ENCODE measurements at places on chromosomes 6 and 20.

DNA sequence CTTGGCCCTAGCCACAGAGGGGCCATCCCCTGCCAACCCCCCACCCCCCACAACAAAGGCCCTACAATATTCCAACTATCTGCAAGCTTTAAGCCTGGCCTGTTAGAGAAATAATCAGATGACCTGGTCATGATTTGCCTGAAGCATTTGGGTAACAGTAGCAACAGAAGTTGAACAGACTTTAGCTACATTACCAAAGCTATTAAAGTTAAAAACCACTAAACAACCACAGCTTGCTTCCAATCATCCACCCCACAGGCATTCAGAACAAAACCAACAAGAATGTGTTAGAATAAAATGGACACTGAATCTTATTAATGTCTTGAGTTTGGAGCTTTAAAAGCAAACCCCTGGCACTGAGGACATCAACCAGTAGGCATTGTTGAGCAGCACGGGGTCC is 250.9 kb downstream of the LRFN2 start:
- no peak for DNase-seq

DNA sequence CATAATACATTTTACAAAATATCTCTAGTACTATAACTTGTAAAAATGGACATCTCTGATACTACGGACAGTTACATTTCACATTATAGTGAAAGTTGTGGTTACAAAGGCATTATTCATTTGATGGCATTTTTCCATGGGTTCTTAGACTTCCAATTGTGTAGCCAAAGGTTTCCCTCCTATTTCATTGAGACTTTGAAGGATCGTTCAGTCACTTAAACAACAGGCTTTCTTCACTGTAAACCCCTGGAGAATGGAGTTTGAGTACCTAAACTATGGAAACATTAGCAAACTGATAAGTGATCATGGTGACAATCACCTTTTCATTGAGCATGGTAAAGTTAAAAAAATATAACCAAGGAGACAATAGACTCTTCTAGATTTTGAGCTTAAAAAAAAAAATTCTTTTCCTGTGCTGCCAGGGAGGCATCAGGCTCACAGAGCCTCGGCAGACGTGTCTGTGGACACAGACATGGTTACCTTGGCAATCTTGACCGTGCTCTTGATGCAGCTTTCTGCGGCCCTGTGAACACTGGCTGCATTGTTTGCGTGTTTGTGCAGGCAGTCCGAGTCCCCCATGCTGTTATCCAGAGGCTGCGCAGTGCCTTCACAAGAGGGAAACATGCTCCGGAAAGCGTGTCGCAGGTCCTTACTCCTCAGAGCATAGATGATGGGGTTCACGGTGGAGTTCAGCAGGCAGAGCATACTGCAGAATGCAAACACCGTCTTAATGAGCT is 22.6 kb downstream of the CNR1 start:
- no peak for DNase-seq

- DNase-seq: no peak
These were observed 88.8 kb downstream of the TAF4 start for GRCh38 chr20:61976644-61977418.

- peak; percentile 77 for DNase-seq
These were observed 85.5 kb upstream of the NT5E start for GRCh38 chr6:85364344-85364743.

- DNase-seq: no peak
These were observed 5.3 kb upstream of the PCK1 start for GRCh38 chr20:57555457-57556184.

GRCh38 chr6:92122746-92123145 is 1296.6 kb downstream of the EPHA7 start:
- no peak for DNase-seq

DNA sequence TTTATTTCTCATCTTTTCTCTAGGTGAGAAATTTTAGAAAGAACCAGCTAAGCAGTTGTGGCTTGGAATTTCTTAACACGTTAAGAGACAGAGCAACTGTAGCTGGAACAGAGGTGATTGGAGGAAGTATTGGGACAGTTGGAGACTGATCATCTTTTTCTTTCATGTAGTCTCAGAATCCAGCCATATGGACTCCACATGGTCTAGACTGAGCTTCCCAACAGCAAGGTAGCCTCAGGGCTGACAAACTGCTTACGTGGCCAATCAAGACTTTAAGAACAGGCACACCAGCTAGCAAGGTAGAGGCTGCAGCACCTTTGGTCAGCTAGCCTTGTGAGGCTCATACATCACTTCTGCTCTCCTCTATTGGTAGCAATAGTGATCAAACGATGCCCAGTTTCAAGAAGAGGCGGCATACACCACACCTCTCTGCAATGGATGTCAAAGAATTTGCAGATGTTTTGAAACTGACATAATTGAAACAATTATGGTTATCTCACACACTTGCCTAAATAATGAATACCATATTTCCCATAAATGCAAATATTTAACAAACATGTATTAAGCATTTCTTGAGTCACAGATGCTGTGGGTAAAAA is 590.5 kb upstream of the SLC35B3 start:
- DNase-seq: peak; percentile 24

DNA sequence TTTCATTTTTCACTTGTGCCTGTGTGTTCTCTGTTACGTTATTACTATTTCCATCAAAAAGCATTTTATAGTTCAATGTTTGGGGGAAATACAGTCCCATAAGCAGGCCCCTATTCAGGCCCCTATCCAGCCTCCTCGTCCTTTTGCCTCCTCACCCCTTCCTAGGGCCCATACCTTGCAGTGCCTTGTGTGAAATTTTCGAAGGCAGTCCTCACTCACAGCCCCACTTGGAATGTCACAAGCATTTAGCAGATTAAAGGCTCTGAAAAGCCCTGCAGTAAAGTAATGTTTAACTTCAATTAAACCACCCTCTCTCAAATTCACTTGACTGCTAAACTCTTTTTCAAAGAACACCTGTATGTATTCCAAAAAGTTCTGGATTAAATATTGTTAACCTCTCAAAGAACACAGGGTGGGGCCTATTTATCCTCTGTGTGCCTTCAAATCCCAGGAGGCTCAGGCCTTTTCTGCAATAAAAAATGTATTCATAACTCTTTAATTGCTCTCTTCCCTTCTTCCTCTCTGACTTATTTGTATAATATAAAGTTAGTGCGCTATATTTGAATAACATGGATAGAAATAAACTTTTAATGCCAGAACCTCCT is 202.5 kb downstream of the FOXA2 start:
- no peak for DNase-seq

GRCh38 chr6:34094474-34095135 is 51.3 kb downstream of the GRM4 start:
- DNase-seq: no peak

DNA sequence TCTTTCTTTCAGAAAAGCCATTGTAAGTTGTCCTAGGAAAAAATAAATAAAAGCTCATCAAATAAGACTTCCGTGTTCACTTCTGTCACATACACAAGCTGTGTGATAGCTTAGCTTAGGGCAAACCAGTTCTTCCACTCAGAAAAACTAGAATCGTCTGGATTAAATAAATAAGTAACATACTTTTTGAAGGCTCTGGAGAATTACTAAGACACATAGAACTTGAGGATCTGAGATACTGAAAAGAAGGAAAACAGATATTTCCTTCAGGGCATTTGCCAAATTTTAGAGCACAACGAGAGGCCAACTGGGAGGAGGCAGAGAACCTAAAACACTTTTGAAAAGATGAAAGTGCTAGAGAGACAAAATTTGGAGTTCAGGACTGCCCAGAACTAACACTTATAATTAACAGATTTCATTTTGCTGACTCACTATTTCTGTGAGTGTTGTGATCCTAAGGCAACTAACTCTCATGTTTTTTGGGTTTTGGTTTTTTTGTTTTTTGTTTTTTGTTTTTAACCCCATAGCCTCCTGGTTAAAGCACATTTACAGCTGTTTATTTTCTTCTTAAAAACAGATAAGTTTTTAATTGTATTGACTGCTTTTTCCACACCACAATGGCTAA is 38.7 kb upstream of the THEMIS start:
- peak; percentile 49 for DNase-seq

DNA sequence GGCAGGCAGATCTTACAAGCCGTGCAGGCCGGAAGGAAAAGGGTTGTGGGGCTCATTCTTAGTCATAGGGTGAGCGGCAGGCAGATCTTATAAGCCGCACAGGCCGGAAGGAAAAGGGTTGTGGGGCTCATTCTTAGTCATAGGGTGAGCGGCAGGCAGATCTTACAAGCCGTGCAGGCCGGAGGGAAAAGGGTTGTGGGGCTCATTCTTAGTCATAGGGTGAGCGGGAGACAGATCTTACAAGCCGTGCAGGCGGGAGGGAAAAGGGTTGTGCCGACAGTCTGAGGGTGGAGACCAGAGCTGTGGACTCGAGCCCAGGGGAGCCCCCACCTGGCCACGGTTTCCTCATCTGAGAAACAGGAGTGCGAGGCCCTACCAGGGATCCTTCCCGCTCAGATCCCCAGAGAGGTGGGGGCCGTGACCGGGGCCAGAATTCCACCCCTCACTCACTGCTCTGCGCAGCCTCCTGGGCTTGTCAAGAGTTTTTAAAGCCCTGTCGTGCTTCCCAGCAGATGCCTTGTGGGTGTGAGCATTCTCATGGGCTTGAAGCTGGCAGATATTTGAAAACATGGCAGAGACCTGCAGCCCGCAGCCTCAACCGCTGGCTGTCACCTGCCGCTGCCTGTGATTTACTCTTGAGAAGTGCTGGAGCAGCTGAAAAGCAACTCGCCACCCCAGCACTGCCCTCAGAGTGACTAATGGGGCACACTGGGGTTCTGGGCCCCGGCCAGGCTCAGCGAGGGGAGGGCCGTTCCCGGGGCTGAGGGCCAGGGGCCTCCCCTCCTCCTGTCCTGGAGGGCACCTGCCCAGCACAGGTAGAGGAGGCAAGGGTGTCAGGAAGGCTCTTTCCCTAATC is 31.9 kb downstream of the NTSR1 start:
- peak; percentile 91 for DNase-seq

DNA sequence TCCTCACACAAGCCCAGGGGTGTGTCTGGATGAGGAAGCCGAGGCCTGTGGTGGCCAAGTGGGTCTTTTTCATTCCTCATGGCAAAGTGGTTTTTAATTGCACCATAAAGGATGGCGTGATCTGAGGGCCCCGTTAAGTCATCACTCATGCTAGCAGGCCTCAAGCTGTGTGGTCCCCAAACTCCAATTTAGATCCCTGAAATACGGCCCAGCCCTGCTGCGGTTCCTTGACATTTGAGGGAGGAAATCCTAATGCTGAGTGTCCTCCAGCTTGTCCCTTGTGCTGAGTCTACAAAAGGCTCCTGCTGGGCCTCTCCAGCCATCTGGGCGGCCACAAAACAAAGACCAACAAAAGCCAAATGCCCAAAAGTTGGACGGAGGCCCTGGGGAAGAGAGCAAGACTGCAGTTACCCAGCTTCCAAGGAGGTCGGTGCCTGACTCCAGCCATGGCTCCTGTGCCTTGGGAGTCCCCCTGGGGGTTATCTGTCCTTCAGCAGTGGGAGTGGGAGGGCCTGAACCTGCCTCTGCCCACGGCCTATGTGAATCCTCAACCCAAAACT is 162.3 kb upstream of the PDE10A start:
- DNase-seq: no peak

DNA sequence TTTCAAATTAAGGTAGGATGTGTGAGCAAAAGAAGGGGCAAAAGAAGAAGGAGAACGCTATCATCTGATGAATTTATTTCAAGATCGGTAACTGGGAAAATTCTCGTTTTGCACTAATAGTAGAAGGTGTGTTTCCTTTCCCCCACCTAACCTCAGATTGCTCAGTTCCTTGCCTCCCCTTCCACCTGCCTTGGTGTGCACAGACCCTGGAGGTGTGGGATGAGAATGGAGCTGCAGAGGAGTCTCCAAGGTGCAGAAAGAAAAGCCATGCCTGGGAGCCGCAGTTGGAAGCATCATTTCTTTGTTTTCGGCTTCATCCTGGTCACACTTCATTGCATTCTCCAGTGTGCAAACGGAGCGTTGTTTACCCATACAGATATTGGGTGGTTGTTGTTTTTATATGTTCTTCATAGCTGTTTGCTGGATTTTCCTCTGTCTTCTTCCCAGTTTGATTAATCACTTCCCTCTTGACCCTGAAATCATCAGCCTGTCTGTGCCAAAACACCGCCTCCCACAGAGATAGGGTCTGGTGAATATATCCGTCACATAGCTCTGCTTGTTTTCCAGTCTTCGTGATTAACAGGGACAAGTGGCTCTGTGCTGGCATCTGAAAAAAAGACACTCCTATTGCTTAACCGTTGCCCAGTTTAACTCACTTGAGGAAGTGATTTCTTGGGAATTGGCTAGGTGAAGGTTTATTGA is 40.2 kb upstream of the NEDD9 start:
- no peak for DNase-seq

- peak; percentile 64 for DNase-seq
These were observed 68.9 kb downstream of the MDGA1 start for GRCh38 chr6:37628611-37629320.

DNA sequence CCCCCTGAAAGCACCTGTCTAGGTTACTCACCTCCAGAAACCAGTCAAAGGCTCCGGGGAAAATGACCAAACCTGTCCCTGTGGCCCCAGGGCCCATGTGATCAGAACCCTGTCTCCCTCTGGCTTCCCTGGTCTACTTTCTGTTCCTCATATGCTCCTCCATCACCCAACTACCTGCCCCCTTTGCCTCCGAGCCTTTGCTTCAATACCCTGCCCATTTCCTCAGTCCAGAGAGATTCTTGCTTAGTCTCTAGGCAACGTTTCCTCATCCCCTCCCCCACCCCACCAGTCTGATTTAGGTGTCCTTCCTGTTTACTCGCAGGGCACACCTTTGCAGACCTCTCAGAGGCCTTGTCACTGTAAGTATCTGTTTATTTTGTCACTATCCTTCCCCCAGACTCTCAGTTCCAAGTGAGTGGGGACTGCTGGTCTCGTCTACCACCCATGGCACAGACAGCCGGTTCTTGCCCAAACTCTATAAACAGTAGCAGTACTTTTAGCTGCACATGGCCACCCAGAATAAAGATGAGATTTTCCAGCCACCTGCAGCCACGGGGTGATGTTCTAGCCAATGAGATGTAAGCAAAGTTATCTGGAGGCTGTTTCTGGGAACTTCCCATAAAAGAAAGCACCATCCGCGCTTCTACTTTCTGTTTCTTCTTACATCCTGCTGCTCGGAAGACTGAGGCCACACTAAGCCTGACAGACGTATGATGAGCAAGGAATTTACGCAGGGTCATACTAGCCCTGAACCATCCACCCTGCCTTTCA is 13.3 kb downstream of the ELOVL5 start:
- DNase-seq: no peak

DNA sequence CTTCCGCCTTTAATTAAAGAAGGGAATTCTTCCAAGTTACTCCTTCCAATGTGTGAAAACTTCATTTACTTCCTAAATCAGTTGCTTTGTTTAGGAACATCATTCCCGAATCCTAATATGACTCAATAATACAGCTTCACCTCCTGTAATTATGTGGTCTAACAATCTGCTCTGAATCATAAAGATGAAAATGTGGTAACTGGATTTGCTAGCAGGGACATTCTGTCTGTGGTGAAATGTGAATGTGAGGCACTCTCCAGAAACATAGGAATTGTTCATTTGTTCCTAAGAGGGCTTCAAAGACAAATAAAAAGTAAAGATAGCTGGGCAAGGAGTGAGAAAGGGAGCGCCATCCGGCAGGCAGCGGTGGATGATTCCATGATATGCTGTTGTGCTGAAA is 678.1 kb downstream of the KIF16B start:
- no peak for DNase-seq

DNA sequence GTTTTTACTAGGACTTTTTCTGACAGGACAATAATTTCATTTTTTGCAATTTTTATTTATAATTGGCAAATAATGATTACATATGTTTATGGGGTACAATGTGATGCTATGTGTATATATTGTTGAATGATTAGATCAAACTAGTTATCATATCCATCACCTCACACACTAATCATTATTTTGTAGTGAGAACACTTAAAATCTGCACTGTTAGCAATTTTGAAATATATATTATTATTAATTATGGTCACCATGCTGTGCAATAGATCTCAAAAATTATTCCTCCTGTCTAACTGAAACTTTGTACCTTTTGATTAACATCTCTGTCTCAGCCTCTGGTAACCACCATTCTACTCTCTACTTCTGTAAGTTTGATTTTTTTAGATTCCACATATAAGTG is 378.7 kb downstream of the PLCB1 start:
- no peak for DNase-seq
